ENCODE measurements at places on chromosomes 1 and 21. TPM values are rescaled to one million over a fixed set of nuclear protein-coding genes. Genes with fewer than 3 reads are reported as not detected.

GRCh38 chr1:153608742-153609584 lies 4.0 kb downstream of the S100A16 start:
- peak; percentile 77 for DNase-seq

DNA sequence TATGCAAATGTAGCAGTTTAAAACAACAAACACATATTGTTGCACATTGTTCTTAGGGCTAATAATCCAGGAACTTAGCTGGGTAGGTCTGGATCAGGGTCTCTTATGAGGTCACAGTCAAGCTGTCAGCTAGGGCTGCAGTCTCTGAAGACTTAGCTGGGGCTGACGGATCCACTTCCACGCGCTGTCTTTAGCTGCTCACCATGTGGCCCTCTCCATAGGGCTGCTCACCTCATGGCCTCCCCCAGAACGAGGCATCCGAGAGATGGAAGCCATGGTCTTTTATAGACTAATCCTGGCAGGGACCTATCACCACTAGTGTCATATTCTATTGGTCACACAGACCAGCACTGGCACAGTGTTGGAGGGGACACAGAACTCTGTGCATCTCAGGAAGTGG lies 8.7 kb upstream of the OXCT2 start:
- no peak for DNase-seq

DNA sequence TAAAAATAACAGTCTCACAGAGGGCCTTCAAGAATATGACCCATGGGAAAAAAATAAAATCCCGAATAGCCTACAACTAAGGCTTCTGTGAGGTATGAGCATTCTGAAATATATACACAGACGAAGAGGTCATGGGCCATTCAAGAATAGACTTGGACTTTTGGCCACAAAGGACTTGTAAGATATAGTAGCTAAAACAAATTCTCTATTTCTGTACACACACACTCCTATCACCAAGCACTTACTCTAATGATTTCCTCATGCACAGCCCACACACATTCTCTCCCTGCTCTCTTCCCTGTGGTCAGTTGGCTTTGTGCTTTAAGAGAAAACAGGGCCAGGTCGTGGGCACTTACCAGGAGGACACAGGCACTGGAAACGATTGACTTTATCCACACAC lies 69.7 kb upstream of the ADAM30 start:
- DNase-seq: no peak

DNA sequence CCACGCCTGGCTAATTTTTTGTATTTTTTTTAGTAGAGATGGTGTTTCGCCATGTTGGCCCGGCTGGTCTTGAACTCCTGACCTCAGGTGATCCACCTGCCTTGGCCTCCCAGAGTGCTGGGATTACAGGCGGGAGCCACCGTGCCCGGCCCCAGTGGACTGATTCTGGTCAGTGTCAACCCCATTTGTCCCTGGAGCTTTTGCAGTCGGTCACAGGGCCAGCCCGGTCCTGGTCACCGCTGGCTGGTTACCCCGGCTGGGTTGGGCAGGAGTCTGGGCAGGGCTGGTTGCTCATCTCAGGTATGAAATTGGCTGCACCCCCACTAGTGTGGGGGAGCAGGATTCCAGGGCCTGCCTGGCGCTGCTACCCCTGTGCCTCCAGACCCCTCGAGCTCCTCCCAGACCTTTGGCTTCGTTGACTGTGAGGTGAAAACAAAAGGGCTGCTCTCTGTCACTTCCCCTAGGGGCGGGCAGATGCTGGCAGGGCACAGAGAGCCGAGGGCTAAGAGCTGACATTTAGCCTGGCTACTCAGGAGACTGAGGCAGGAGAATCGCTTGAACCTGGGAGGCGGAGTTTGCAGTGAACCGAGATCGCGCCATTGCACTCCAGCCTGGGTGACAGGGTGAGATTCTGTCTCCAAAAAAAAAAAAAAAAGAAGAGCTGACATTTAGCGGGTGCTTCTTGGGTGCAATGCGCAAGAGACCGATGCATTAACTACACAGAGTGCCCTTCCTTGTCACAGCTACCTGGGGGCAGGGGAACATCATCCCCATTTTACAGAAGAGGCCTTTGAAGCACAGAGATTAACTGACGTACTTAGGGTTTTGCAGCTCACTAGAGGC lies 10.6 kb downstream of the TNFRSF1B start:
- peak; percentile 45 for DNase-seq

BRDT gene
- not detected for total RNA-seq

- DNase-seq: no peak
Observed at GRCh38 chr1:244778344-244778743, 57.1 kb upstream of the COX20 start.

GRCh38 chr1:1781526-1781903 lies 3.2 kb upstream of the NADK start:
- DNase-seq: no peak

SELP gene
- not detected for total RNA-seq

DNA sequence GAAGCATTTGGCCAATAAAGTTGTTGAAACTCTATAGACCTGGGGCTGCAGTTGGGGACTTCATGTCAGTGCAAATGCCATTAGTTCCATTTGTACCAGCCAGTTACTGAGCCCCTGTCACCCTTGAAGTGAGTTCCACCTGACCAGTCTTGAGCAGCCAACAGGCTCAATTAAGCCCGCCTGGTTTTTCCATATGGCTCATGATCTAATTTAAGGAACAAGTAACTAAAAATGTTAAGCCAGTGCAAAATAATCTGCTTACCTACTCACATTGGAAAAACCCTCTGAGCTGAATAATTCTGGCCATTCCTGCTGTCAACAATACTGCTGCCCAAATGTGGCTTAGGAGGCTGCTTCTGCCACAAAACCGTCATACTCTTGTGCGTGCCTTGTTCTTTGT lies 21.6 kb downstream of the NSUN4 start:
- DNase-seq: peak; percentile 4

CRP gene
- not detected for total RNA-seq

DNA sequence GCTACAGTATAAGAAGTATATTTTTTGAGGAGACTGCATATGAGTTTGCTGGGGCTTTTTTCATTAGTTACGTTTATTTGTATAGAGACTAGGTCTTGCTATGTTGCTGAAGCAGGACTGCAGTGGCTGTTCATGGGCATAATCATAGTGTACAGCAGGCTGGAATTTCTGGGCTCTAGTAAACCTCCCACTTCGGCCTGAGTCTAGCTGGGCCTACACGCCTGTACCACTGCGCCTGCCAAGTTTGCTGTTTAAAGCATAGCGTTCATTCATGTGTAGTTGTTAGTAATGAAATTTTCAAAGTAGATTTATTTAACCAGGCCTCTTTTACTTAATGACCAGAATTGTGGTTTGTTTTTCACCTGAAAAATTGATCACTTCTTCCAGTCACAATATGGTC lies 33.8 kb downstream of the HS2ST1 start:
- no peak for DNase-seq

GRCh38 chr1:89350298-89350697 lies 13.6 kb upstream of the GBP6 start:
- no peak for DNase-seq

CLCNKB gene
- total RNA-seq: 0.97 TPM

Measured in neural progenitor cell (in vitro differentiated cells).